ENCODE measurements at places on chromosomes 16 and 17.

DNA sequence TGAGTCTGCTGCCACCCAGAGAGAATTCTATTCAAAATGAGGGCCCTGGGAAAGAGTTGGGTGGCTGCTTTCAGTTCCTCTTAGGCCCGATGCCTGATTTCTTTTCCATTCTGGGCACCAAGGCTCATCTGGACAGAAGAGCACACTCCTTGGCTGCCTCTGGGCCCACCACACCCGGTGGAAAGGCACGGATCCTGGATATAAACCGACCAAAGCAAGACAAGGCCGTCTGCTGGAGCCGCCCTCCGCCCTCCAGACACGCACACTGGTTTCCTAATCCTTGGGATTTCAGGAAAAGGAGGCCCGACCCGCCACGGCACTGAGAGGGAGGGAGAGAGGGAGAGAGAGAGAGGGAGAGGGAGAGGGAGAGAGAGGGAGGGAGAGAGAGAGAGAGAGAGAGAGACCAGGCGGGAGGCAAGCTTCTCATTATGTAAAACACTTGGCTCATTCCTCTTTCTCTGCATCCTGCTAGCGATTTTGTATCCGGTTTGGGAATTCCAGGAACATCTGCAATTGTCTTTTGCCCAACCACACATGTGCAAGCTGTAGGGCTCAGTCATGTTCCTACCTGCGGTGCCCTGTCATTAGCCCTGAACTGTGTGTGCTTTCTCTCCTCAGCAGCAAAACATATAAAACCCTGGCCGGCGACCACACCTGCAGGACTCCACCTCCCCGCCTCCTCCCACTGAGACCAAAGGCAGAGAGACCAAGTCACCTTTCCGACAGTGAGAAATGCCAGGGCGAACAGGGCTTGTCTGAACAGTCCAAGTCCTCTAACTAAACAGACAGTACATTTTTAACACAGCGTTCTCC, 347.2 kb downstream of the SOX9 start:
- peak; percentile 79 for DNase-seq

GRCh38 chr17:19897903-19898302, 30.2 kb upstream of the ULK2 start:
- DNase-seq = peak; percentile 60

- DNase-seq = no peak
Measured at GRCh38 chr16:73764321-73764720, 532.3 kb upstream of the PSMD7 start.

- no peak for DNase-seq
Measured at GRCh38 chr17:47636273-47637030, 13.3 kb upstream of the KPNB1 start.

- no peak for DNase-seq
Measured at GRCh38 chr16:10946308-10946707, 1.9 kb downstream of the CLEC16A start.

DNA sequence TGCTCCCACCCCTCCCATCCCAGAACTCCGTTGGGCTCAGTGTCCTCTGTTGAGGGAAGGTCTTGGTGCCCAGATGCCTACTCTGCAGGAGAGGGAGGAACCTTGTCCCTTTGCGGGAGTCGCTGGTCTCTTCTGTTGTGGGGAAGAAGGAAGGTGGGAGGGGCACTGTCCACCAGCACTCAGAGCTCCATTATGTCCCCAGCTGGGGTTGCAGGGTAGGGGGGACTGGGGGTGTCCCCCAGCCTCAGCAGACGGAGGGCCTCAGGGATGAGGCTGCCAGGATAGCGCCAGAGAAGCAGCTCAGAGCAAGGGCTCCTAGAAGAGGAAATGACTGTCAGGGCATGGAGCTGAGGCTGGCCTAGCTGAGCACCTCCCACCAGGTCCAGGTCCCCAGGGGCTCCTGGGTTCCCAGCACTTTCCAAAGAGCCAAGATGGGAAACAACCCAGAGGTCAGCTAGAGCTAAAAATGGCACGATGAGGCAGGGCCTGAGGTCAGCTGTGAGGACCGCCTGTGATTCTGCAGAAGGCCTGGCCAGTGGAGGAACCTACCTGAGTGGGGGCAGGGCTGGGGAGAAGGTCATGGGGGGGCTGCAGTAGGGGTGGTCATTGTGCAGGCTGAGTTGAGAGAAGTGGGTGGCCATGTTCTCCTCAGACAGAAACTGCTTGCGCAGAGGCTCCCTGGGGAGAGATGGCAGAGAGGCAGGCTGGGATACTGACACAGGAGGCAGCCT, 893 bp downstream of the HCFC1R1 start:
- DNase-seq = no peak

DNA sequence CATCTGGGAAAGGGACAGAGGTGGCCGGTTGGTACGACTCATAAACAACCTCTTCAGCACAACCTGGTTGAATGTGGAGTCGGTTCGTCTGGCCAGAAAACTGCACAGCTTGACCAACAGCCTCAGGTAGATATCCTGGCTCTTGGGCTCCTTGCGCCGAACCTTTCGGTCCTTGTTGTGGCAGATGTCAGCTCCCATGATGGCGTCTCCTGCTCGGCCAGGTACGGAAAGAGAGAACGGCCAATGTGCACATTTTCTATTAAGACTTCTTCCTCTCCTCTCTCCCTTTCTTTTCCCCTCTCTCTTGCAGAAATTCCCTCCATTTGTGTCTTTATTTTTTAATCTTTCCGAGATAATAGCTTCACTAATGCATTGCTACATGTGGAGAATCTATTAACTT, 41.8 kb upstream of the CNTNAP4 start:
- no peak for DNase-seq

GRCh38 chr17:80614332-80615047, 69.9 kb downstream of the RPTOR start:
- DNase-seq = no peak

DNA sequence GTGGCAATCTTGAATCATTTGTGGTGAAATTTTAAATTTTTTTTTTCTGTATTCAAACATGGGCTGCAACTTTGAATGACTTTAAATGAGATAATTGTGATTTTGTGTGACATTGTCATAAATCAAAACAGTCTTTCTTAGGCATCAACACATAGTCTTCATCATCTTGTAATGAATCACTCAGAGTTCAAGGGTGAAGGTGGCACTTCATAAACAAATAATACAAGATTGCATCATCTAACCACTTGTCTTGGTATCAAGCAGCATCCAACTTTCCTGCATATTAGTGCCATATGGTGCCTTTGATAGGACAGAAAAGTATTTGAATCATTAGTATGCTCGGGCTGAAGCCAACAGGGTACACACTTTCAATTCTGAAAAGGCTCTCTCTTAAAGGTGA, 392.4 kb upstream of the GOT2 start:
- no peak for DNase-seq

- no peak for DNase-seq
Measured at GRCh38 chr17:8314797-8315763, 5.0 kb downstream of the ARHGEF15 start.

DNA sequence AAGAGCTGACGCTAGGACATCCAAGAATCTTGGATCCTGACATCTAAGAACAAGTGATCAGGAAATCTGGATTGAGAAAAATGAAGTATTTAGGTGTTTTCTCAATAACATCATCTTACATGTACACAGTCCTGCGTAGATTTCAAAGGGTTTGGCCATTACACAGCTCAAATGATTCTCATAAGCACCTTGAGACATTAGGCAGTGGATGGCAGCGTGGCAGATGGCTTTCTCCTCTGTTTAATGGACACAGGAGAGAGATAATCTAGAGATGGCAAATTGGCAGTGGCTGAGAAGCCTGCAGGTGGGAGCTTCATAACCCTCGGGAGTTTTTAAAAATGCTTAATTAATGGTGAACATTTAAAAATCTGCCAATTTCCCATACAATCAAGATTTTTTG, 137.5 kb downstream of the ZFHX3 start:
- no peak for DNase-seq

DNA sequence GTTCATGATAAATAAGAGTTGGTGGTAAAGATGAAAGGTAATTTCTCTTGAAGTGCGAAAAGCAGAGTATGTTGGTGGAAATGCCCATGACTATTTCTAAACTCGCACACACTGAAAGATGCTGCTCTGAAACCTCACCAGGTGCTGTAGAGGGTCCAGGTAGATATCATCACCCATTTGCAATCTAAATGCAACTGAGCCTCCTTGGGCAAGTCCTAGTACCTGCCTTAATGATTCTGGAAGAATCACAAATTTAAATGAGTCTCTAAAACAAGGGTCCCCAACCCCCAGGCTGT, 5.9 kb upstream of the MMD start:
- DNase-seq = no peak

Data from AG09319 (cell line).